ENCODE measurements at places on chromosomes 11 and 22. TPM values are rescaled to one million over a fixed set of nuclear protein-coding genes. Genes with fewer than 3 reads are reported as not detected.

MMP1 gene
- 1.8 TPM for total RNA-seq

SAA2 gene
- total RNA-seq = 10.3 TPM

SIK3 gene
- 37.6 TPM for total RNA-seq

DNA sequence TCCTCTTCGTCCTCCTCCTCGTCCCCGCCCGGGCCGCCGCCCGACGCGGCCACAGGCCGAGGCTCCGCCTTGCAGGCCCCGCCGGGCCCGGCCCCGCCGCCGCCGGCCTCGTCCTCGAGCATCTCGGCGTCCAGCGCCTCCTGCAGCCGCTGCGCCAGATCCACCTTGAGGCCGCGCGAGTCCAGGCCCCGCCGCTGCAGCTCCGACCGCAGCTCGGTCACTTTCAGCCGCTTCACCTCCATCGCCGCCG is 417 bp downstream of the HNRNPUL2 start:
- DNase-seq = no peak
- peaks cover 58% of the 10 kb centered on the region for H3K4me1 ChIP-seq
- no peaks in the 10 kb centered on the region for H3K27me3 ChIP-seq
- H3K36me3 ChIP-seq = peaks cover 25% of the 10 kb centered on the region
- peak overlapping the region; percentile 84 for H3K4me3 ChIP-seq

DNA sequence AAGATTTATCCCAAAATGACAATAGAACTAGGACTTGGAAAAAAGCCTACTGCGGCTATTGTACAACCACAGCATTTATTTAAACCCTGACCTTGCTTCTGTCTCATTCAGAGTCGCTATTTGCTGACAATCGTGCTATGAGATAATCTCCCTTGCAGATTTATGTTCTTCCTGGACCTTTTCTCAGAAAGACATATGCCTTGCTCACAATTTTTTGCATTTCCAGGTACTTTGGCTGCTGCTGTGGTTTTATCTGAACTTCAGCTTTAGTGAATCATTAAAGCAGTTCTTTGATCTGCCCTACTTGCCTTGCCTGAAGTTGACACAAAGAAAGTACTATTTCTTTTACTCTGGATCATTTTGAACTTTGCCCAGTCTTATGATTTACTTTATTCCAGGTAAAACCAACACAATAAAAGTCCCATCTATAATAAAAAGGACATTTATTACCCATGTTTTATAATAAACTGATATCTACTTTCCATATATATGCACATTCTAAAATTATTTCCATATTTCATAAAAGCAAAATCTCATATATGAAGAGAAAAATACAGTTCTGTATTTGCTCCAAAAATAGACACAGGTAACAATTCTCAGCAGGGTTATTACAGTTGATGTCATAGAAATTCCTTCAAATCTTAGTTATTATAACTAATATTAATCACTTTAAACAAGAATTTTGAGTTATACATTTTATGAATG is 63.4 kb upstream of the CARD18 start:
- DNase-seq = no peak
- H3K4me3 ChIP-seq = no peak overlapping the region
- no peaks in the 10 kb centered on the region for H3K4me1 ChIP-seq
- H3K36me3 ChIP-seq = no peaks in the 10 kb centered on the region
- H3K27me3 ChIP-seq = no peaks in the 10 kb centered on the region
- H3K27ac ChIP-seq = no peak overlapping the region

DNA sequence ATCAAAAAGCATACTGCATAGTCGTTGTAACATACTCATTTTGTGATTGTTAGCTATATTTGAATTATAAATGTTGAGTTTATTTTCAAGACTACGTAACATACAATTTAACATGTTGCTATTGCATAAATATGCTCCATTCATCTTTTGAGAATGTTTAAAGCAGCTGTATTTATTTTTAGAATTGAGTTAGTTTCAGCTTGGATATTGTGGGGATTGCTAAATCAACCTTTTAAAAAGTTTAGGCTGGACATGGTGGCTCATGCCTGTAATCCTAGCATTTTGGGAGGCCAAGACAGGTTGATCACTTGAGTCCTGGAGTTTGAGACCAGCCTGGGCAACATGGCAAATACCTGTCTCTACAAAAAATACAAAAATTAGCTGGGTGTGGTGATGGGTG is 288.1 kb downstream of the DYNC2H1 start:
- no peak overlapping the region for H3K27ac ChIP-seq
- H3K4me3 ChIP-seq = no peak overlapping the region

DNA sequence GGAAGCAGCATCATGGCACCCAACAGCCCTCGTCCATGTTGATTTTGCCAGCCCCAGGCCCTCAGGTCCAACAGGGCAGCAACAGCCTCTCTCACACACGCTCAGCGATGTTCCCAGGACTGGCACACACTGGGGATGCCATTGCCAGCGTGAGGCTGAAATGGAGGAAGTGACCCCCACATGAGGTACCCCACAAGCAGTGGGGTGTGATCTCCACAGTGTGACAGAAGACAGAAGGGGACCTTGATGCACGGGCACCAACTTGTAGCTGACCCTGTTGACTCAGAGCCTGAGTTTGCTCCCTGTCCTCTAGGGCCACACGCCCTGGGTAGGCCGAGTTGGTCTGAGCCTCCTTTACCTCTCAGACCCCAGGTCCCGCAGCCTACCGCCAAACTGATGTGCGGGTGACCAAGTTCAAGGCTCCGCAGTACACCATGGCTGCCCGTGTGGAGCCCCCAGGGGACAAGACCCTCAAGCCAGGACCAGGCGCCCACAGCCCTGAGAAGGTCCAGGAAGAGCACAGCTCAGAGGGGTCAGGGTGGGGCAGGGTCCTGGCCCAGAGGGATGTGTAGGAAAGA is 6.2 kb downstream of the SCGB1C1 start:
- no peaks in the 10 kb centered on the region for H3K27me3 ChIP-seq
- peaks cover 35% of the 10 kb centered on the region for H3K36me3 ChIP-seq
- DNase-seq = peak; percentile 56
- peaks cover 8% of the 10 kb centered on the region for H3K4me1 ChIP-seq

DNA sequence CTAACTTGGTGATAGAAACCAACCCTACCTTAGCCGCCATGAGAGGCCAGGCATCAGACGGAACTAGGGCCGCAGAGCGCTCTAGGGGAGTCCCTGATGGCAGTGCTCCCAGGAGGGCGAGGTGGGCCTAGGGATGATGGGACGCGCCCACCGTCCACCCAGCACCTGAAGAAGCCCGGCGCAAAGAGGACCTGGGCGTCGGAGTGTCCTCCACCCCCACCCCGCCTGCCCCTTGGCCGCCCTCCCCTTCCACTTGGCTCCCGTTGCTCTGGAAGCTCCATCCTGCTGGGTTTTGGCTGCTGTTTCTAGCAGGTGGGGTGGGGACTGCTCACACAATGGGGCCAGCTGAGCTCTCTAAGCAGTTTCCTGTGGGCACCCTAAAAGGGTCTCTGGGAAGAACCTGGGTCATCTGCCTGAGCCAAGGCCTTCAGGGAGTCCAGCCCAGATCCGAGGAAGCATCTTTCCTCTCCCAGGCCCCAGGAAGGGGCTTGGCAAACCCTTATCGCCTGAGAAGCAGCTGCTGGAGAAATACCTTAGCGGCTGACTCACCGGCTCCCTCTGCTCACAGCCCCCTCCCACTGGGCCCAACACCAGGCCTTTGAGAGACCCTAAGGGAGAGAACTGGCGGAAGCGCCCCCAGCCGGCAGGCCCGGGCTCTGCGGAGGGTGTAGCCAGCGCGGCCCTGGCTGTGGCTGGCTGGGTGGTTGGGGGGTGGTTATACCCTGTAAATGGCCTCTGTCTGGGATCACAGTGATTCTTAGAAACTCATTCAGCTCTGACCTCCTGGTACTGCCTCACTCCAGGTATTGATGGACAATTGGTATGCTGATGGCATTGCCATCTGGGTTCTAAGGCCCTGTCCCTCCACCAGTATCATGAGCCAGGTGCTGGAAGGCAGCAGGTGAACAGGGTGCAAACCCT is 19.3 kb downstream of the CREB3L1 start:
- peak overlapping the region; percentile 58 for H3K27ac ChIP-seq
- peak overlapping the region; percentile 58 for H3K4me3 ChIP-seq
- no peaks in the 10 kb centered on the region for H3K27me3 ChIP-seq
- H3K4me1 ChIP-seq = peaks cover 41% of the 10 kb centered on the region

DNA sequence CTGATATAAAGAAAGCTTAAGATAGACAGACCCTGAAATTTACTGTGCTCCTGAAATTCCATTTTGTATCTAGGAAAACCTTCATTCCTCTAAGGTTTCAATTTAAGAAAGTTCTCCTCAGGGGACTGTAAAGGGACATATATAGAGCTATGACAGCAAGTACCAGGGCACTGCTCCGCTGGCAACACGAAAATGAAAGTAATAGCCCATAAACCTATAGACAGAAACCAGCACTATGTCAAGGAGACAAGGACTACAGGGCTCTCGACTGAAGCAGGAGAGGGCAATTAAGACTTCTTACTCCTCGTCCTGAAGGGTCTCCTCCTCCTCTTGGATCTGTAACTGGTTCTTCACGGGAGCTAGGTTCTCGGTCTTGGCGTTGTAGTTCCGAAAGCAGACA is 6.9 kb downstream of the FEZ1 start:
- H3K27ac ChIP-seq = no peak overlapping the region
- DNase-seq = no peak
- H3K4me3 ChIP-seq = no peak overlapping the region
- H3K36me3 ChIP-seq = no peaks in the 10 kb centered on the region
- H3K27me3 ChIP-seq = no peaks in the 10 kb centered on the region

GRCh38 chr11:65429068-65429681 is 6.6 kb downstream of the NEAT1 start:
- peaks cover 11% of the 10 kb centered on the region for H3K36me3 ChIP-seq
- H3K4me3 ChIP-seq = peak overlapping the region; percentile 14
- peak overlapping the region; percentile 100 for H3K27ac ChIP-seq
- peak; percentile 69 for DNase-seq

DNA sequence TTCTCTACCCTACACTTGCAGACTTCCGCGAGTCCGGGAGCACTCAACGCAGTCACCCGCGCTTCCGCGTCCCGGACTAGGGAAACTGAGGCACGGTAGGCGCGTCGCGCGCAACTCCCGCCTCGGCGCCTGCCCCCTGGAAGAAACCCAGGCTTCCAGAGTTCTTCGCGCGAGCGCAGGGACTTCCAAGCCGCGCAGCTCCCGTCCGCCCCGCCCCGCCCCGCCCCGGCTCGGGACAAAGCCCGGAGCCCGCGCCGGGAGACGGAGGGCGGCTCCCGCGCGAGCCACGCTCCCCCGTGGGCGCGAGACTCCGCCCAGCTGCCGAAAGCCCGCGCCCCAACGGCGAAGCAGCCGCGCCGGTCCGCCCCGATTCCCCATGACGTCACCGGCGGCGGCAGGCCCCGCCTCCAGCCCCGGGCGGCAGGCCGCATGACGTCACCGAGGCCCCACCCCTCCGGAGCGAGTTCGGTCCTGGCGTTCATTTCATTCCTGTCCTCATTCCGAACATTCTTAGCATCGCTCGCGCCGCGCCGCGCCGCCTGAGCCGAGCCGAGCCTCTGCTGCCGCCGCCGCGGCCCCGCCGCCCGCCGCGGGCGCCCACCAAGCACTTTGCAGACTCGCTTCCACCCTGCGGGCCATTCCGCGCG is at the start of gene TEAD1:
Gene TEAD1 (plus strand): TSS at position 498 of the 647 bp plus-strand sequence.
- peak; percentile 98 for DNase-seq
- H3K27me3 ChIP-seq = no peaks in the 10 kb centered on the region
- no peaks in the 10 kb centered on the region for H3K36me3 ChIP-seq
- H3K4me3 ChIP-seq = peak within 1 kb of the TSS; percentile 92
- peak within 1 kb of the TSS; percentile 98 for H3K27ac ChIP-seq

DNA sequence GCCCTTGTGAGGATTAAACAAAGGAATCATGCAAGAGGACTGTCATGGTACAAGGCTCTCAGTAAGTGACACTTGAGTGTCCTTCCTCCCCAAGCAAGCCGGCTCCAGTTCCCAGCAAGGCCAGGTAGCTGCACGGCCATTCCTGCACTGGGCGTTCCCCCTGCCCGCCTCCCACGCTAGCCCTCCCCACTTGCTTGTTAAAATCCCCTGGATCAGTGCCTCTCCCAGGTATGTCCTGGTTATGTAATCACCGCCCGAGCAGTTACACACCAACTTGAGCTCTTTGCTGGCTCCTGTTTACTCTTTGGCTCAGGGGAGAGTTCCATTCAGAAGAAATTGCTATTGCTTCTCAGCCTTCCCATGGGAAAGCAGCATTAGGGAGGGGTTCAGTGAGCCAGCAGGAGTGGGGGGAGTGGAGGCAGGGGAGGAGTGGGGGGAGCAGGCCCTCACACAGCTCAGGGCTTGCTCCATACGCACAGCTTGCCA is 19.4 kb upstream of the MYEOV start:
- no peak overlapping the region for H3K4me3 ChIP-seq
- H3K4me1 ChIP-seq = no peaks in the 10 kb centered on the region
- no peak overlapping the region for H3K27ac ChIP-seq
- H3K36me3 ChIP-seq = no peaks in the 10 kb centered on the region
- DNase-seq = no peak

DNA sequence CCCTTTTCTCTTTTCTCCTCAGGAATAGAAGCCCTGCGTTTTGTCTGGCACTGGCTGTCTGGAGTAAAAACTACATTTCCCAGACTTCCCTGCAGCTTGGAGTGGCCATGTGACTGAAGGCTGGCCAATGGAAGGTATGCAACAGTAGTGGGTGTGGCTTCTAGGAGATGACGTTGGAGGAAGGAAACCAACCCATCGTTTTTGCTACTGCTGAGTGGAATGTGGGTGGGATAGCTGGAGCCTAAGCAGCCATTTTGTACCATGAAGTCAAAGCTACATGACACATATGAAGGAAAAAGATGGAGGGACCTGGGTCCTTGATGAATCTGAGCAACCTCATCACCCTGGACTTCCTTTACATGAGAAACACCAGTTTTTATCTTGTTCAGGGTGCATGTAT is 19.6 kb downstream of the FGF3 start:
- no peak for DNase-seq
- no peaks in the 10 kb centered on the region for H3K27me3 ChIP-seq
- H3K36me3 ChIP-seq = no peaks in the 10 kb centered on the region

DNA sequence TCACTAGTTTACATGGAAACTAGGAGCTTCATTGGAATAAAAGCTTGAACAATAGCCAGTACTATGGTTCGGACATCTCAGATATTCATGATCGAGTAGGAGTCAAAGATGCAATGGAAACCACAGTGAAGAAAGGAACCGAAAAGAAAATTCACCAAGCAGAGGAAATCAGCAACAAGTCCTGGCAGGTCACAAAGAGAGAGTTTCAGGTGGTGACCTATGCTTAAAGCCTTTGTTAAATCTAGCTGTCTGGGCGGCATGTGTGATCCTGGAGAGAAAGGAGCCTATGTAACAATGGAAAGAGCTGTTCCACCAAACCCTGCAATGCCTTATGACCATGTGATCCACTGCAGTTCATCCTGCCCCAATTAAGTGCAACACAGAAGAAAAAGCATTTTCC is 68.9 kb upstream of the POU2AF2 start:
- H3K4me3 ChIP-seq = no peak overlapping the region
- no peak overlapping the region for H3K27ac ChIP-seq
- no peak for DNase-seq
- H3K27me3 ChIP-seq = no peaks in the 10 kb centered on the region
- no peaks in the 10 kb centered on the region for H3K36me3 ChIP-seq
- no peaks in the 10 kb centered on the region for H3K4me1 ChIP-seq
